Cortex of kidney (tissue), 1 donor: ENCODE measurements at places on chromosomes 1 and 21.

DNA sequence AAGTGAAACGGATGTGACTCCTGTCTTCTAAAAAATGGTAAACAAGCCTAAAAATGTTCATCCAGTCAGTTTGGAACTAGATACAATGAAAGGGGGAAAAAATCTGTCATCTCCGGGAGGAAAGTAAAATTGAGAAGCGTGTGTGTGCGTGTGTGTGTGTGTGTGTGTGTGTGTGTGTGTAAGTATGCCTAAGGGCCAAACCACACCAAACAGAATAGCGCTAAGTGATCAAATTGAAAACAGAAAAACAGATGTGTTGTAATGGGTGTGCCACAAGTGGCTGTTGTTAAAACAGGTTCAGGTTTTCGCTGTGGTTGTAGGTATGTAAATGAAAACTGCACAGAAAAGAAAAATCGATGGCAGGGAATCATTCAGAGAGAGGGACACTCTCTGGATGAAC lies 106.7 kb downstream of the RNF220 start:
- no peak for DNase-seq

DNA sequence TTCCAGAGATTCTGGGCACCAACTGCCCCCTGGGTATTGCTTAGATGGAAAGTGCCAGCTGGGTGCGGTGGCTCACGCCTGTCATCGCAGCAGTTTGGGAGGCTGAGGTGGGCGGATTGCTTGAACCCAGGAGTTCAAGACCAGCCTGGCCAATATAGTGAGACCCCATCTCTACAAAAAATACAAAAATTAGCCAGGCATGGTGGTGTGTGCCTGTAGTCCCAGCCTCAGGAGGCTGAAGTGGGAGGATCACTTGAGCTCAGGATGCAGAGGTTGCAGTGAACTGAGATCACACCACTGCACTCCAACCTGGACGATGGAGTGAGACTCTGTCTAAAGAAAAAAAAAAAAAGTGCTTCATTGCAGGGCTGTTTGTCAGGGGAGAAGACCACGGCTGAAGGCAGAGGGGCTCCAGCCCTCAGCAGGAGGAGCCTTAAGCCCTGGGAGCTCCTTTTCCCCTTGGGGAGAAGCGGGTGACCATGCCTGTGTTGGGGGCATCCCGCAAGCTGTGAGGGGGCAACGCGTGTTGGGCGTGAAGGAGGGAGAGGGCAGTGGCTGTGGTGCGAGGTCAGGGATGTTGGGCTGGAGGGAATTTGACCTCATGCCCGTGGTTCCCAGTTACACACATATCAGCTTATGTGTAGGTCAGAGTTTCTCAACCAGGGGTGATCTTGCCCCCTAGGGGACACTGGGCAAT lies 131.5 kb upstream of the VAMP3 start:
- no peak for DNase-seq

GRCh38 chr1:35298464-35298863 lies 30.0 kb downstream of the ZMYM4 start:
- DNase-seq = no peak

GRCh38 chr1:4219826-4220225 lies 319.8 kb upstream of the C1orf174 start:
- no peak for DNase-seq

GRCh38 chr1:207115269-207115668 lies 11.2 kb downstream of the C4BPA start:
- no peak for DNase-seq

DNA sequence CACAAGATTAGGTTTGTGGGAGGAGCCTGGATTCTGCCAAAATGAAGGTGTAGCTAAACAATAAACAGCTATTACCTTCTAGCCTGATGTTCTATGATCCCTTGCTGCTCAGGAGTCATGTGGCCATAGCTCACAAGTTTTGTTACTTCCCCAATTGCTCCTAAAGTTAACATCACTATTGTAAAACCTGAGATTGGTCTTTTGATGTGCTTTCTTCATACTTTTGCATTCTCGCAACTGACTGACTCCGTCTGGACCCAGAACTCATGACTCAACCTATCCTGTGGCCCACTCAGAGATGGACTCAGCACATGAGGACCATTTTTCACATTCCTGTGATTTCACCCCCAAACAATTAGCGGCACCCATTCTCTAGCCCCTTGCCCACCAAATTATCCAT lies 69.1 kb downstream of the PTGS2 start:
- no peak for DNase-seq

DNA sequence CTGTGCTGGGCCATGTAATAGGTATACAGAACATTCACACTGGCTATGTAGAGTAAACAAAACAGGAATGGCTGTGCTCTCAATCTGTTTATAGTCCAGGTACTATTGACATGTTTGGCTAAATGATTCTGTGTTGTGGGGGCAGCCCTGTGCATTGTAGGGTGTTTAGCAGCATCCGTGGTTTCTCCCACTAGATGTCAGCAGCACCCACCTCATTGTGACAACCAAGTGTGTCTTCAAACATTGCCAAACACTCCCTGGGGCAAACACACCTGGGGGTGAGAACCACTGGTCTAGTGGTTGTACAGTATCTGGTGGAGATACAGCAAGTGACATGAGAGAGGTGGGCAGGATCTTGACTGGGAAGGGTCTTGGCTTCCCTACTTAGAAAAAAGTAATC lies 80.4 kb upstream of the SPATA6 start:
- DNase-seq = no peak

- no peak for DNase-seq
These were observed 650 bp downstream of the PCNX2 start for GRCh38 chr1:233294913-233295236.

DNA sequence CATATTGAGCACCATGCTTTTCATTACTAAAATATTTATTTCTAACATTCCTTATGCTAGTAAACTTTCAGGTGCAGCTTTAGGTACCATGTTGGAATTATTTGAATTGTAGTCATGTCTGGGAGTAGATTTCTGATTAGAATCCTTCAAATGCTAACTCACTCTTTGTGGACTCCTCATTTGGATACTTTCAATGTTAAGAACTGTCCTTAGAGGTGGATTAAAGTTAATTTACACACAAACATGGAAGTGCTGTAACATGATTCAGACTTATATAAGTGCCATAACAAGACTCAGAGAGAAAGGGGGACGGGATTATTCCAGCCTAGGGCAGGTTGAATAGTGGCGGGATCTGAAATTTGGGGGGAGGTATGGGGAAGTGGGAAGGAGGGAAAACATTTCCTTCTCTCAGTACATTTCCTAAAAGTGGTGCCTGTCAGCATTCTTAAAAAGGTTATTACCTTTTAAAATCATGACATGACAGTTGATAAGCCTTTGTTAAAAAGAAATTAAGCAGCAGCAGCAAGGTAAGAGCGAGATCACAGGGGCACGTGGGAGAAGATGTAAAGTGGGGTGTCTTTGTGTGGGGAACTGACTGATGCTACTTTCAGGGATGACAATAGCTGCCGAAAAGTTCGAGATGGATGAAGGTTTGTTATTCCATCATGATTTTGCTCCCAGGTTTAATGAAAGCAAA lies 44.4 kb downstream of the HHAT start:
- no peak for DNase-seq

GRCh38 chr1:185733818-185734735 lies at the start of gene HMCN1:
Gene HMCN1, plus strand, starts transcription at chr1:185734391. Its CDS starts 389 bp downstream, at chr1:185734780.
- DNase-seq = no peak

DNA sequence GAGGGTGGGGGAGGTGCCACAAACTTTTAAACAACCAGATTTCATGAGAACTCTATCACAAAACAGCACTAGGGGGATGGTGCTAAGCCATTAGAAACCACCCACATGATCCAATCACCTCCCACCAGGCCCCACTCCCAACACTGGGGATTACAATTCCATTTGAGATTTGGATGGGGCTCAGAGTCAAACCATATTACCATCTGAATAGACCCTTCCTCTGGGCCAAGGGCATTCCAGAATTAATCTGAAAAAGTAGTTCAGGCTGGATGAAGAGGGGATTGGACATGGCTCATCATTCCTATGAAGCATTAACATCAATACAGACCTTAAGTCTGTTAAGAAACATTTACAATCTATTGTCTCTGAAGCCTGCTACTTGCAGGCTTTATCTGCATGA lies 149.9 kb upstream of the DNAH14 start:
- DNase-seq = no peak

GRCh38 chr1:6045110-6045502 lies 582 bp upstream of the KCNAB2 start:
- DNase-seq = no peak

- no peak for DNase-seq
These were observed 129.8 kb downstream of the VAV3 start for GRCh38 chr1:107835151-107835670.

DNA sequence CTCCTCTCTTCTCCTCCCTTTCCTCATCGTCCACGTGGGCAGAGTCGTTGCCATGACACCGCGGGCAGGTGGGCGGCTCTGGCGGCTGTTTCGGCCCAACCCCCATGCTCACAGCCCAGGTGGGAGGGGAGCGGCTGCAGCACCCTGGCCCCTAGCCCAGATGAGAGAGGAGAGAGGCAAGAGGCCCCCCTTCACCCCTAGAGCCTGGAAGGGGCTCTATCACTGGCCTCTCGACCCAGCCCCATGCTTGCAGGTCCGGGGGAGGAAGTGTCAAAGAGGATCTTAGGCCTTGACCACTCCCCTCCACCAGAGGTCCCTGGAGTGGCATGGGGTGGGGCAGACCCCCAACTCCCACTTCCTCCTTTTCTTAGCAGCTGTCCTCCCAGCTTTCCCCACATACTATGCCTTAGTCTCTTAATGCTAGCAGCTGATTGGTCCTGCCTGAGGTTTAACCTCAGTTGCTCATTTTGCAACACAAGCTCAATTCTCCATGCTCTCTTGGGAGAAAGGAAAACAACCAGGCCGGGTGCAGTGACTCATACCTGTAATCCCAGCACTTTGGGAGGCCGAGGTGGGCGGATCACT lies 10.4 kb downstream of the DLGAP3 start:
- no peak for DNase-seq

GRCh38 chr1:14915356-14916054 lies 238.0 kb upstream of the TMEM51 start:
- no peak for DNase-seq

DNA sequence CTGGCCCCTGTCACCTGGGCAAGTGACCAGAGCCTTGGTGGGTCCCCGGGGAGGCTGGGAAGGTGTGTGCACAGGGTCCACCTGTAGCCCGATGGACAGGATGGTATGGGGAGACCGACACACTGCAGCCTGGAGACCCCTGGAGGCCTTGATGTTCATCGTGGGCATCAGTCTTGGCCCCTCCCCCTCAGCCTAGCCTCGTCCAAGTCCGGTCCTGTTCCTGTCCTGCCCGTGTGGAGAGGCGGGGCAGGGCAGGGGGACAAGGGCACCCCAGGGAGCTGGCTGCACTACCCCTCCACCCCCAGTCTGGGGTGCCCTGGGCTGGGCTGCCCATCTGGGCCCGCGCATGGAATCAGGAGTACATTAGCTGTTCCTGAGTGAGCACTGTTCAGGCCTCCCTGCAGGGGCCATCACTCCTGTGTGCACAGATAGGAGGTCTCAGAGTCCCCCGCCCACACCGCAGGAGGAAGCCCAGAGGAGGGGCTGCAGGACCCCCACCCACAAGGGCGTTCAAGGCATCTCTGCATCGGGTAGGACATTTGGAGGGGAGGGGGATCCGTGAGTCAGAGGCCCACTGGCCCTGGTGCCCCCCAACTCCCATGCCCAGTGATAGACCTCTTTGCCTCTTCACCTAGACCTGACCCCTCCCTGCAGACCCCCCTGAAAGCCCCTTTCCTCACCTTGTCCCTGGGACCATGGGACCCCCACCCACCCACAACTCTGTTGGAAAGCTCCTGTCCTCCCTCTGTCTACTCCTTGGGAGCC lies 63.2 kb downstream of the WNT9A start:
- DNase-seq = no peak

GRCh38 chr1:46605232-46605631 lies 1.2 kb upstream of the MKNK1 start:
- DNase-seq = no peak

DNA sequence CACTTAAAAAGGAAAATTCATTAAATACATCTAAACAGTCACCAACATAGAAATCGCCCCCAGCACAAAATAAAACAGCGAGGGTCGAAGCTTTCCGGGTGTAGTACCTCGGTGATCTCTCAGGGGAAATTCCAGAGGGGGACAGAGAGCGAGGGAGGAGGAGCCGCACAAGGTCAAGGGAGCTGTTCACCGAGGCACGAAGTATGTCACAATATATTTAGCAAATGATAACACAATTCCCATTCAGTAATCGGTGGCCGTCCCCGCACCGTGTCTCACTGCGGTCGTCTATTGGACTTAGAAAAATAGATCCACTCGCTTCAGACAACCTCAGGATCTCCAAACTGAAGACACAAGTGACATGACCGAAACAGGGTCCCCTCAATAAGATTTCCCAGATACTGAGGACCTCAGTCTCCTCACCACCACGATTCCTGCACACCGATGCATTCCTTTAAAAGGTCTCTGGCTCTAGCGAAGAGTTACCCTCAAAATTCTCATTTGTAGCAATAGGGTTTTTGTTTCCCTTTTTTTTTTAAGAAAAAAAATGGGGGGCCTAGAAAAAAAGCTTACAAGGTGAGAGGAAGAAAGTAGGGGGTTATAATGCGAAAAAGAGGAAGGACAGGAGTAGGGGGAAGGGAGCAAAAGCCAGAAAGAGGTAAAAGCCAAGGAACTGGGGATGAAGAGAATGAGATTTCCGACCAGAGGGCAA lies 1.1 kb downstream of the LPGAT1 start:
- no peak for DNase-seq

DNA sequence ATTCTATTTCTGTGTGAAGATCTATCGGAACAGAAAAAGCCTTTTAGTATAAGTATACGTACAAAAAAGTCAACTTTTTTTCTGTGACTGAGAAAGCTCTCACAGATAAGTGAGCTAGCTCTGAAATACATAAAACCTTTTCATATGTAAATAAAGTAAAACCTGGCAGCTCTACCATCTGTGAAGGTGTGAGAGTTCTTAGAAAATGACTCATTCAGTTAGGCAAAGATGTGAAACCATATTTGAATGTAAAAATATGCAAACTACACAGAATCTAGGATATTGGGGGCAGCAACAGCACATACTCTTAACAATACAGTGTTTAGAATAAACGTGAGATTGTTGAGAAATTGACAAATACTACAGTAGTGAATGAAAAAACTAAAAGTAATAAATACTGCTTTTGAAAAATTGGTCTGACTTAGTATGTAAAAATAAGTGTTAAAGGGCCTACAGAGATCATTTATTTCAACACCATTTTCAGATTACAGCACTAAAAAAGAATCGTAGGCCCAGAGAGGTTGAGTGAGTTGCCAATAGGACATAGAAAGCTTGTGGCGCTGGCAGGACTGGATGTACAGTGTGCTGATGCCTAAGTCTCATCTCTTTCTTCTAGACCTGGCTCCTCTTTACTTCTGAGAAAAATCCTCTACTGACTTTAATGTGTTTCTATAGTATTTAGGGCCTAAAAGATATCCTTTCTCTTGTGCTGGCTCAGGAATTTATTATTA lies 19.8 kb downstream of the ATP6V1G3 start:
- no peak for DNase-seq

GRCh38 chr1:1920608-1921458 lies 1.8 kb upstream of the TMEM52 start:
- DNase-seq = no peak
